ENCODE measurements at places on chromosomes 3 and 15.

- no peak for DNase-seq
Measured at GRCh38 chr3:66431494-66431893, 69.3 kb downstream of the LRIG1 start.

DNA sequence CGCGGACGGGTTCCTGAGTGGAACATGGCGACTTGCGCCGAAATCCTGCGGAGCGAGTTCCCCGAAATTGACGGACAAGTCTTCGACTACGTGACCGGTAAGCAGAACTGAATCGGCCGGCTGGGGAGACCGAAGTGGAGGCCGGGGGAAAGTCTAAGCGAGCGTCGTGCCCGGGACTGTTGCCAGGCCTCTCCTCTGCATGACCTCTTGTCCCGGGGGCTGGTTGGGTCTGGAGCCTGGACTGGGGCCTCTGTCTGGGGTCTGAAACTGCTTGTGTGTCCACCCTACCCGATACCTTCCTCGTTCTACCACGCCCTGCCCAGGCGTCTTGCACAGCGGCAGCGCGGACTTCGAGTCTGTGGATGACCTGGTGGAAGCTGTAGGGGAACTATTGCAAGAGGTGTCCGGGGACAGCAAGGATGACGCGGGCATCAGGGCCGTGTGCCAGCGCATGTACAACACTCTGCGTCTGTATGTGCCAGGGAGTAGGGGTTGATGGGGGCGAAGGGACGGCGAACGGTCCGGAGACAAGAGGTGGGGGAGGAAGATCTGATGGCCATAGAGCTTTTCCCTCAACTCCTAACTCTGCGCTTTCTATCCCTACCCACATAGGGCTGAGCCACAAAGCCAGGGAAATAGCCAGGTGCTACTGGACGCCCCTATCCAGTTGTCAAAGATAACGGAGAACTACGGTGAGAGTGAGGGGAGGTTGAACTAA is at the start of gene ABCF3:
ABCF3 (plus strand) TSS at position 16 of the 718 bp plus-strand sequence; CDS start at position 25, 9 bp downstream.
- no peak for DNase-seq

DNA sequence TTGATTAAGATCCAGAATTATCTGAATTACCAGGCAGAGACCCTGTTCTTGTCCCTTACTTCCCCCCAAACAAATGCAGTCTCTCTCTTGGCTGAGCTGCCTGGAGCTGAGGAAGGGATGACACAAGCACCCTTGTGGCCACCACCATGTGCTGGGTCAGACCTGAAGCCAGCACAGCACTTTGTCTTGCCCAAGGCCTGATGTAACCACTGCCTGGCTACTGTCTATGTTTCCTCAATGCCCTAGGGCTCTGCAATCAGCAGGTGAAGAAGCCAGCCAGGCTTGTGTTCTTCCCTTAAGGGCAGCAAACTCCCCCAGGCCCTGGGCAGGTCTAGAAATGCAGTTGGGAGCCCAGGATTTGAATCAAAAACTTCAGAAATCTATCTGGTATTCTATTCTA is 15.8 kb upstream of the CASR start:
- no peak for DNase-seq

- no peak for DNase-seq
Measured at GRCh38 chr3:102790747-102791325, 356.0 kb downstream of the ZPLD1 start.

DNA sequence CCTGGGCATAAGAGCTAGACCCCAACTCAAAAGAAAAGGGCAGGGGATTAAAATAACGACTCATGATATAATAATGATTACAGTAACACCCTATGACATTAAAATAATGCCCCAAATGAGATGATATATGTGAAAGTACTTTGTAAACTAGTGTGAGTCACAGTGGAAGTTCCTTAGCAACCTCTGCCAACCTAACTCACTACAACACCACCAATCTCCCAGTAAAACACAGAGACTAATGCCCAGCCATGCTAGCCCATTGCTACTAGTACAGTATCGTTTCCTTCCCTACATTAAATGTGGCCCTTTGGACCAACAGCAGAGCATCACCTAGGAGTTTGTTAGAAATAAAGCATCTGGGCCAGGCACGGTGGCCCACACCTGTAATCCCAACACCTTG is 11.2 kb upstream of the ADAMTS7 start:
- no peak for DNase-seq

DNA sequence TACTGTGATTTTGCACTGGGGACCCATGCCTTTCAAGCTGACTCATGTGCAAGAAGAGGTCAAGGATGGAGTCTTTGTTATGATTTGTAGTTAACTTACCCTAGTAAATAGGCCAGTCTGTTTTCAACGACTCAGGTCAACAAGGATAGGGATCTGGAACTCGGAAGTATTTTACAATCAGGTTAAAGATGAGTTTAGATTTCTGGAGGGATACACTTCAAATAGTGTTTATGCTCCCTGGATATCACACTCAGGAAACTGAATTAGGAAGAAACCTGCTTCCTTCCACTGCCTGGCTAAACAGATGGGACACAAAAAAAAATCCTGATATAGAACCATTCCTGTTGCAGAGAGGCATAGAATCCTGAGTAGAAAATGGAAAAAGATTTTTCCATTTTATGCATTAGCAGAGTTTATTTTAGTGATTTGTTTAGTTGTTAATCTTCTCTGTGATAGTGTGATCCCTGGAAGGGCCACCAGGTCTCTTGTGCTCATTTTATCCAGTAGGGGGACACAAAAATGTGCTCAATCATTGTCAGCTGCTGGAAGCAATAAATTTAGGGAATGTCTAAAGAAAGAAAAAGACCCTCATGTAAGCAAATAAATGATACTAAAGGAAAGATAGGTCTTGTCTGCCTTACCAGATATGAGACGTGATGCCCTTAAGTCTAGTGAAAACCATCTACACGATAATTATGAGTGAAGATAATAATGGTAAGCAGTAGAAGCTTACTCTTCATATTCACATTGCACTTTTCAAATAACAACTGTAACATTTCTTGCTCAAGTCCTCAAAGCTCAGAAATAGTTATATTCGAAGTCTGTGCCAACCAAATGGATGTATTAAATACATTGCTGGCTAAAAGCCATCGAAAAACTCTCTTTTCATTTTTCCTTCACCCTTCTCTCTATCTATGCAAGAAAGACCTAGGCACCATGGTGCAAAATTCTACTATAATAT is 452.1 kb upstream of the KCNMB2 start:
- peak; percentile 39 for DNase-seq

DNA sequence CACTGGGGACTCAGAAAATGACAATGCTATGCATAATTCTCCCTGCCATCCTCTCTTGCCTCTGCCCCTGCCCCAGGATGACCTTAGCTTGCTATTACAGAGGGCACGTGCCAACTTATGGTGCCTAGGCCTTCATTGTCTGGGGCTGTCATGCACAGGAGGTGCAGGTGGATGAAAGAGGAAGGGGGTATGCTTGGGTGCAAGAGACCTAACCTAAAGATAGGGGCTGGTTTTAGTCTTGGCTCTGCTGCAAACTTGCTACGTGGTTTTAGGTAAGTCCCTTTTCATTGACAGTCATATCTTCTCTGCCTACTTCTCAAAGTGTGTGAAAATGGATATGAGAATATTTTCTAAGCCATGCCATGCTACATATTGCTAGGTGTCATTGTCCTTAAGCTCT is 161.3 kb downstream of the EPHB1 start:
- DNase-seq = no peak

DNA sequence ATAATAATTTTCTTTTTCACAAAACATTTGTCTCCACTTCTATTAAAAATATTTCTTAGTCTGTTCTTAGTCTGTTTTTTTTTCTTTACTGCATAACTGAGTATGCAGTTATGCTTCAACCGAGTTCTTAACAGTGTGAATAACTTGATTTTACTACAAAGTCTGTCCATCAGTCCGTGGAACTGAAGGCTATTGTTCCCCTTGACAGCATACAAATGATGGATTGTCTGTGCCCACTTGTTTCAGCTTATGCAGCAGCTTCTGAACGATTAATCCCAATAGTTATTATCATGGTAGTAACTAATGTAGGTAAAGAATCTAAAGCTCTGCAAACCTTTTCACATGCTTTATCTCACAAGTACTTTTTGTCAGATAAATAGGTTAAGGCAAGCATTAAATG is 150.7 kb downstream of the SSR3 start:
- DNase-seq = no peak

GRCh38 chr3:42904076-42904475 is 1.9 kb upstream of the ZNF662 start:
- DNase-seq = no peak

DNA sequence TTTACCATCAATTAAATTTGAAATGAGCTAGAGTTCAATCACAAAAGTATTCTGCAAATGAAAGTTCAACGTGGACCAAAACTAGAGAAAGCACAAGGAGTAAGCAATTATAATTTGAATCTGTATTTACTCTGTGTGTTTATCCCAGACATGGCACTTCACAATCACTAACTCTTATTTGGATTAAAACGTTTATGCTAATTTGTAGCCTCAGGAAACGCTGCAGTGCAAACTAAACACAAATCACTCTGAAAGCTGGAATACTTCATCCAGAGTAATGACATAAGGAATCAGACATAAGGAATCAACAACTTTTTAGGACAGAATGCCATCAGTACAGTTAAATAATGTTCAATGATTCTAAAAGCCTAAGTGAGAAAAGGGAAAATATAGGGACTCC is 18.5 kb downstream of the CEP152 start:
- DNase-seq = no peak

GRCh38 chr15:66130496-66131034 is 123.0 kb downstream of the MEGF11 start:
- DNase-seq = no peak

DNA sequence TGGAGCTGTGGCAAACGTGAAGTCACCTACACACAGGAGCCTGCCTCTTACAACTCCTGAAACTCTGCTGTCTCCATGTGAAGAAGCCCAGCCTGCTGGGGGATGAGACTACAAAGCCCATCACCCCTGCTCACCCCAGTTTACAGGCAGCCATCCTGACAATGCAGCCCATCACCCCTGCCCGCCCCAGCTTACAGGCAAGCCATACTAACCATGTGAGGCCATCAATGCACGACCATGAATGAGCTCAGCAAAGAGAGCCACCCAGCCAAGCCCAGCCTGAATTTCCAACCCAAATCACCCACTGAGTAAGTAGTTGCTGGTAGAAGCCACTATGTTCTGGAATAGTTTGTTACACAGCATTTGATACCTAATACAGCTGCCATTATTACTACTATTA is 185.4 kb upstream of the NSMCE3 start:
- no peak for DNase-seq

- DNase-seq = no peak
Measured at GRCh38 chr3:113165841-113166240, 45.5 kb upstream of the BOC start.

- no peak for DNase-seq
Measured at GRCh38 chr3:11995120-11995519, 9.1 kb upstream of the SYN2 start.

- no peak for DNase-seq
Measured at GRCh38 chr3:128466840-128467541, at the start of gene DNAJB8. Gene DNAJB8 (minus strand): TSS chr3:128466890. CDS start chr3:128463245, 3,645 bp downstream.

DNA sequence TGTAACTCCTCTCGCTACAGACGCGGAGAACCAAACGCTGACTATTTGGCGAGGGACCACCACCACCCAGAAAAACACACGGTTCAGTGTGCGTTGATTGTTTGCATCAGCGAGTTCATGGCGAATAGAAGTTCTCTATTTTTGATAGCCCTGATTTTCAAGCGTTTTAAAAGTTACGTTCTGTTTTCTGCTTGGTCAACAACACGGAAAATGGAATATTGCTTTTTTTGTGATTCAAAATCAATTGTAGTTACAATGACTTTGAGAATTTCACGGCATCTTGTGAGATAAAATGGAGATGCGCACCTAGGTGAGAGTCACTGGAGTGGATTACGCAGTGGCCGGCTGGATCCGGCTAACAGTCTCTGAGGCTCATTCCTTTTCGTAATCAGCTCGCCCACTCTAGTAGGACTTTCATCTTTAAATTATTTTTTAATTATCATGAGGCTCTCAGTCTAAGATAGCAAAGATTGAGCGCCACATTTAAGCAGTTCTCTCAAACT is 54.8 kb downstream of the CCDC54 start:
- DNase-seq = no peak
